ENCODE measurements at places on chromosomes 6 and 20. TPM values are rescaled to one million over a fixed set of nuclear protein-coding genes. Genes with fewer than 3 reads are reported as not detected.
A peak's percentile ranks its signal among the peaks of the same experiment; 100 is the strongest.

- no peak overlapping the region for H3K27ac ChIP-seq
- H3K27me3 ChIP-seq: no peaks in the 10 kb centered on the region
- H3K4me3 ChIP-seq: no peak overlapping the region
- no peaks in the 10 kb centered on the region for H3K4me1 ChIP-seq
- no peaks in the 10 kb centered on the region for H3K36me3 ChIP-seq
- DNase-seq: peak; percentile 13
Measured at GRCh38 chr6:104908031-104908887, 48.5 kb upstream of the HACE1 start.

- no peak for DNase-seq
- no peaks in the 10 kb centered on the region for H3K4me1 ChIP-seq
- H3K36me3 ChIP-seq: no peaks in the 10 kb centered on the region
- no peak overlapping the region for H3K4me3 ChIP-seq
- H3K27ac ChIP-seq: no peak overlapping the region
Measured at GRCh38 chr20:61719691-61720347, 345.9 kb downstream of the TAF4 start.

- peak; percentile 53 for DNase-seq
- H3K27ac ChIP-seq: no peak overlapping the region
- H3K36me3 ChIP-seq: no peaks in the 10 kb centered on the region
Measured at GRCh38 chr6:4603291-4603690, 172.9 kb upstream of the CDYL start.

DNA sequence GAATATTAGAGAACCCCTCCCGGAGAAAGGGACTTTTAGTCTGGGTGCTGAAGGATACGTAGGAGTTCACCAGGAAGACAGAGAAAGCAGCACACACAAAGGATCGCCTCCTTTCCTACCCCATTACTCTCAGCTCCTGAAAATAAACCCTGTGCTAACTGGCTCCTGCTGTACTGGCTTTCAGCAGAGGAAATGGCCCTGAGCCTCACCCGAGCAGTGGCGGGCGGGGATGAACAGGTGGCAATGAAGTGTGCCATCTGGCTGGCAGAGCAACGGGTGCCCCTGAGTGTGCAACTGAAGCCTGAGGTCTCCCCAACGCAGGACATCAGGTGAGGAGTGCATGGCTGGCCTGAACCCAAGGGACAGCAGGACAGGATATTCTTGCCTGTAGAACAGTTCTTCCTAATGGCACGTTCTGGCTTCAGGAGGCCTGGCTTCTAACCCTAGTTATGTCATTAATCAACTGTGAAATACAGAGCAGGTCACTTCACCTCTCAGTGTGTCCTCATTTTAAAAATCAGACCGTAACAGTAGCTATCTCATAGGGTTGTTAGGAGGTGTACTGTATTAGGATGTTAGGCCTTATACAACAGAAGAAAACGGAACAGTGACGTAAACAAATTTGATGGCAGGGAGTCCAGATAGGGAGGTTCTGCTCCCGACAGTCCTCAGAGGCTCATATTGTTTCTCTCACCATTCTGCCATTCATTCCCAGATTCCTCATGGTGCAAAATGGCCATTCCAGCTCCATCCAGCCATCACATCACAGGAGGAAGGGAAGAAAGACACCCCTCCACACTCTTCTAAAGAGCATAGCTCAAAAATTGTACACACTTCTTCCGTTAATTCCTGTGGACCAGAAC, 1.8 kb downstream of the RBCK1 start:
- DNase-seq: no peak
- no peaks in the 10 kb centered on the region for H3K27me3 ChIP-seq
- peaks cover 28% of the 10 kb centered on the region for H3K4me1 ChIP-seq
- peak overlapping the region; percentile 84 for H3K27ac ChIP-seq

GRCh38 chr20:48319943-48320584, 507.7 kb downstream of the PREX1 start:
- peaks cover 53% of the 10 kb centered on the region for H3K27me3 ChIP-seq
- H3K27ac ChIP-seq: no peak overlapping the region
- H3K36me3 ChIP-seq: no peaks in the 10 kb centered on the region

DNA sequence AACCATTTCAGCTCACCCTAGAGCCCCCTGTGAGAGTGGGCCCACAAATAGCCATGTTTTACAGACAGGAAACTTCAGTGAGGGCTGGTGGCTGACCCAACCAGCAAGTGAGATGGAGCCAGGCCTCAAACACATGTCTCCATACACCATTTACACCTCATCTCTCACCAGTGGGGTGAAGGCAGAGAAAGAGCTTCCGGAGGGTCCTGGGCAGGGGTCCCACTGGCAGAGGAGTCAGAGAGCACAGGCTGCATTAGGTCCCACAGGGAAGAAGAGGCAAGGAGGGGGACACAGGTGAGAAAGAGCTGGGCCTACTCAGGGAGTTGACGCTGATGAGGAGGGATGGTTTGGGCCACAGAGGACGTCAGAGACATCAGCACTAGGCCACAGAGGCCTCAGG, 172.6 kb downstream of the VEGFA start:
- H3K27ac ChIP-seq: no peak overlapping the region
- H3K36me3 ChIP-seq: no peaks in the 10 kb centered on the region
- no peak for DNase-seq
- H3K4me1 ChIP-seq: no peaks in the 10 kb centered on the region
- H3K4me3 ChIP-seq: no peak overlapping the region

GRCh38 chr20:19815553-19815991, 57.5 kb downstream of the RIN2 start:
- peak overlapping the region; percentile 98 for H3K27ac ChIP-seq
- H3K27me3 ChIP-seq: no peaks in the 10 kb centered on the region
- peaks cover 50% of the 10 kb centered on the region for H3K4me1 ChIP-seq
- no peaks in the 10 kb centered on the region for H3K36me3 ChIP-seq

GRCh38 chr6:72855471-72855870, 233.6 kb downstream of the KCNQ5 start:
- H3K27me3 ChIP-seq: no peaks in the 10 kb centered on the region
- no peak overlapping the region for H3K4me3 ChIP-seq
- DNase-seq: no peak
- no peaks in the 10 kb centered on the region for H3K4me1 ChIP-seq
- H3K36me3 ChIP-seq: no peaks in the 10 kb centered on the region

The VAPB gene
- total RNA-seq: 23.0 TPM

The CCN5 gene
- 0.26 TPM for total RNA-seq

The OPRM1 gene
- not detected for total RNA-seq

The MCCD1 gene
- not detected for total RNA-seq

The SMOC2 gene
- total RNA-seq: not detected
